DND-41 (cell line): ENCODE measurements at places on chromosomes 4 and X.

DNA sequence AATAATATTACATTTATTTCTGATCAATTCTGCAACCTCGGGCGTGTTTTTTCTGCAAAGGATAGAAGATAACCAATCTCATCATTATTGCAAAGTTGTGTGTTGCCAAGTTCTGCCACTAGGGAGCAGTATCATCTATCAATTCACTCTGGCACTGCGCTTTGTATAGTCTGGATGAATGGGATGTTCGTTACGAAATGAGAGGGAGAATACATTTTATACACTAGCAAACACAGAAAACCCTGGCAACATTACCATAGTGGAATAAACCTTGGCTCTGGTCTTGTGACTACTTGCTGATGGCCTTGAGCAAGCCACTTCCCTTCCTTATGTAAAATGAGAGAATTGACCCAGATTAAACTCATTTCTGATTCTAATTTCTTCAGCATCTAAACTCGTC is 97.5 kb upstream of the ZNF518B start:
- peak; percentile 49 for DNase-seq

DNA sequence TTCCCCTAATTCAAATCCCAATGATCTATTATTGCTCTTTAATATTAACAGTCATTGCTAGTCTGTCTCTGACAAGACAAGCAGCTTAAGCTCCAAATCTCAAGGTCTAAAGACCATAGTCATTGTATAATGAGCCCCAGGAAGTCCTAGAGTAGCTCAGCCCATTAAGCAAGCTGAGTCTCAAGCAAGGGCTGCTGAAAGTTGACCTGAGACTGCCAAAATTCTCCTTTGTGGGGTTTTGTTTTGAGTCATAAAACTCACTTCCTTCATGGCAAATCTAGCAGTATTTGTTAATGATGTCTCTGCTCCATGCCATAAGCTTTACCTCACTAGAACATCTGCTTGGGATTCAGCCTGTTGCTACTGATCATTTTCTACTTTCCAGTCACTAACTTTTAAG is 313.2 kb downstream of the ANTXR2 start:
- no peak for DNase-seq

GRCh38 chrX:13414006-13414647 is 94.3 kb upstream of the ATXN3L start:
- no peak for DNase-seq

DNA sequence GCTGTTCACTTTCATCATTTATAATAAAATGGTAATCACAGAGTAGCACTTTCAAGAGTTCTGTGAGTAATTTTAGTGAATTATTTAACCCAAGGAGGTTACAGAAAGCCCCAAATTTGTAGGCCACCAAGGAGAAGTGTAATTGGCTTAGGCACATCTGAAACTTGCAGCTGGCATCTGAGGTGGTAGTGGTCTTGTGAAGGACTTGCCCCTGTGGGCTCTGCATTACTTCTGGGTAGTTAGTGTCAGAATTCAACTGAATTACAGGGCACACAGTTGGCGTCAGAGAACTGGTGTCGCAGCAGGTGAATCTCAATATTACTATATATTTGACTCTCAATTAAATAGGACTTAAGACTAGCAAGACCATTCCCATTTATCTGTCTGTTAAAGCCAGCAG is 36.9 kb downstream of the GPR174 start:
- no peak for DNase-seq

GRCh38 chrX:74132280-74132679 is 171.7 kb upstream of the ZCCHC13 start:
- DNase-seq, result no peak

DNA sequence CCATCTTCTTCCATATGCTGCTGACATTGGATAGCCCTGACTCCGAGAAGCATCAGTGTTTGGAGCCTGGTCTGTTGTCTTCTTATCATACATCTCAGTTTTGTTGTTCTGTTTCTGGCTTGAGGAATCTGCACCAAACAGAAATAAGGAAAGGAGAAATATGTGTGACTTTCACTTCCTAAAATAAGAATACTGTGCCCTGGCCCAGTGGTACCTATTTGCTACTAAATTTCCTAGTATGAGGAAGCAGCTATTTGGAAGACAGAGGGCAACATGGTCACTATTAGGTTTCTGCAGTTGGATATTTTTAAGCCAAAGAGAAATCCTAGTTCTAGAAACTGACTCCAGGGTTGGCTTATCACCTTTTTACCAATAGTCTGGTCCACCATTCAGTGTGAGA is 16.8 kb downstream of the CT47C1 start:
- no peak for DNase-seq

DNA sequence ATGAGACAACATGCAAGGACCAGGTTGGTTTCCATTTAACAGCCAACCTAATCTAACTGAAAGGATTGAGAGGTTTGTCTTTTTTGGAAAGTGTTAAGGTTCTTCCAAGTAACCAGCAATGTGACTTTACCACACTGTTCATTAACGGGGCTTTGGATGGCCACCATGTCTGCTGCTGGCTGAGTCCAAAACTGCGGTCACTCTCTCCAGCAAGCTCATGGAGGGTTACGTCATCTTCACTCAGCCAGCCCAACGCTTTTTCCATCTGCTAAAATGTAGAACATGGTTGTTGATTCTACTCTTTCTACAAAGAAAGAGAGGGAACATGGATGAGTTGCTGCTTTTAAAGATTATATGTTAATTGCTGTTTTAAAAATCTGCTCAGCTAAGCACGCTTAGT is 11.0 kb downstream of the PKD2 start:
- no peak for DNase-seq

DNA sequence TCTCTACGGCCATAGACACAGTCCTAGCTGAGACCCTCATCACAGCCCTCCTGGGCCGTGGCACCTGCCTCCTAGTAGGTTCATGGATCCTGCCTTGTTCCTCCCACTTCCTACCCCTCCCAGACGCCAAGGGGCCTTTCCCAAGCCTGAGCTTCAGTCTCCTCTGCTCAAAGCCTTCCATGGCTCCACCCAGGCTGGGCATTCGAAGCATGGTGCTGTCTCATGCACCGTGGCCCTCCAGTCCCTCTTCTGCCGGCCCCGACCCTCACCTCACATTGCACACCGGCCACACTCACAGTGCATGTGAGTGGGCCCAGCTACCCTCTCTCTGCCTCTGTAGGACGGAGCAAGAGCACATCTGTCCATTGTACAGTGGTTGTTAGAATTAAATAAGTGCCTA is 21.7 kb upstream of the KIAA0232 start:
- no peak for DNase-seq

DNA sequence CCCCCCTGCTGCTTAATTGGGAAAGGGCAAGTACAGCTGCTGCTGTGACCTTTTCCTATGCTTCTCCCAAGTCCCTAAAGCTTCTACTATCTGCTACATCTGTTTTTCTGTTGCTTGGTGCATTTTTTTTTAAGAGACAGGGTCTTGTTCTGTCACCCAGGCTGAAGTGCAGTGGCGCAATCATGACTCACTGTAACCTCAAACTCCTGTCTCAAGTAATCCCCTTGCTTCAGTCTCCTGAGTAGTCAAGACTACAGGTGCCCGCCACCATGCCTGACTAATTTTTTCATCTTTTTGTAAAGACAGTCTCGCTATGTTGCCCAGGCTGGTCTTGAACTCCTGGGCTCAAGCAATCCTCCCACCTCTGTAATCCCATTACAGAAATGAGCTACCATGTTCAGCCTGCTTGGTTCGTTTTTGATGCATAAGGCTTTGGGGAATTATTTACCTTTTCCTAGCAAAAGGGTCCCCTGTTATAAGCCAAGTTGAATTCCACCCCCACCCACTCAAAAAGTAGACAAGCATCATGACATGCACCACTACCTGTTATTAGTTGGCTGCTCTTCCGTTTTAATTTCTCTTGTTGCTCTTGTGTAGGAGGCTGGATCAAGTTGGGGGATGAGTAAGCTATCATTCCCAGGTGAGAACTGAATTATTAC is 39.6 kb downstream of the DGKK start:
- no peak for DNase-seq

DNA sequence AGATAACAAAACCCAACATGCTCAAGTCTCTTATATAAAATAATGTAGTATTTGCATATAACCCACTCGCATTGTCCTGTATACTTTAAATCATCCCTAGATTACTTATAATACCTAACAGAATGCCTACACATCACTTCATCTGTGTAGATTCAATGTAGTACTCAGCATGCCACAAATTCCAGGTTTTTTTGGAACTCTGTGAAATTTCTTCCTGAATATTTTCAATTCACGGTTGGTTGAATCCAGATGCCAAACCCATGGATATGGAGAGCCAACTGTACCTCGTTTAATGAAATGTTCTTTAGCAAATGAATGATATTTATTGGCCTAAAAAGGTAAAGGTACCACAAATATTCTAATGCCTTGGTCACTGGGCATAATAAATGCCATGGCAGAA is 24.8 kb downstream of the CCNI start:
- DNase-seq, result no peak

GRCh38 chrX:11376163-11376562 is 83.0 kb downstream of the AMELX start:
- DNase-seq, result no peak

- DNase-seq, result no peak
Observed at GRCh38 chrX:123188081-123188480, 4.0 kb downstream of the GRIA3 start.

DNA sequence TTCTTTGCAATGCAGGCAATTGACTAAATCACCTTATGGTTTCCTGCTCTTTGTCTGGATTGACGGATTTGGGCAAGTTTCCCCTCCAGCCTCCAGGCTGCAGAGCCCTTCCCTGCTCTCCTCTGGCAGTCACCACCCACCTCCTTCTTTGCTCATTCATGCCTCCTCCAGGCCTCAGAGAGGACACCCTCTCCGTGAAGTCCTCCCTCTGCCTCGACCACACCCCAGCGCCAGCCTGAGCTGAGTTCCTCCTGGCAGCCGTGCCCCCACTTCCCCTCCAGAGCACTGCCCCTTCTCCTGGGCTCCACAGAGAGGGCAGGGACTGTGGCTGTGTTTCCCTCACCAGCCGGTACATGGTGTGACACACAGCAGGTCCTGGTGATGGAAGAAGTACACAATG is 53.7 kb downstream of the DCTD start:
- DNase-seq, result no peak

- DNase-seq, result no peak
Observed at GRCh38 chr4:16082041-16082425, 1.8 kb downstream of the PROM1 start.

GRCh38 chrX:65679071-65679540 is 11.7 kb downstream of the MSN start:
- DNase-seq, result no peak

DNA sequence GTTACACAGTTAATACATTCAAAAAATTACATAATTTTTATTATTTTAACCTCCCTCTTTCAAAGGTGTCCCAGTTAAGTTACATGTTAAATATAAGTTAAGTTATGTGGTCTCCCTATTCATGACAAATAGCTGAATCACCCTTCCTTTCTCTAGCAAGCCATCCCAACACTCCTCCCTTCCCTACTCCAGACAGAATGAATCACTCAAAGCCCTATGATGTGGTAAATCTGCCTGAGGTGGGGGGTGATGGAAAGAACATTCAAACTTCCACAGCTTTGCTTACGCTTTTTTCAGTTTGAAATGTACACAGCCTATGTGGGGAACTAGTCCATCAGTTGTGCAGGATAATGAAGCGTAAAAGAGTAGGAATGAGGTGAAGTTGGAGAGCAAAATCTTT is 90.2 kb downstream of the CXCL13 start:
- DNase-seq, result no peak

GRCh38 chrX:47097018-47097417 is 18.8 kb downstream of the RGN start:
- DNase-seq, result no peak

DNA sequence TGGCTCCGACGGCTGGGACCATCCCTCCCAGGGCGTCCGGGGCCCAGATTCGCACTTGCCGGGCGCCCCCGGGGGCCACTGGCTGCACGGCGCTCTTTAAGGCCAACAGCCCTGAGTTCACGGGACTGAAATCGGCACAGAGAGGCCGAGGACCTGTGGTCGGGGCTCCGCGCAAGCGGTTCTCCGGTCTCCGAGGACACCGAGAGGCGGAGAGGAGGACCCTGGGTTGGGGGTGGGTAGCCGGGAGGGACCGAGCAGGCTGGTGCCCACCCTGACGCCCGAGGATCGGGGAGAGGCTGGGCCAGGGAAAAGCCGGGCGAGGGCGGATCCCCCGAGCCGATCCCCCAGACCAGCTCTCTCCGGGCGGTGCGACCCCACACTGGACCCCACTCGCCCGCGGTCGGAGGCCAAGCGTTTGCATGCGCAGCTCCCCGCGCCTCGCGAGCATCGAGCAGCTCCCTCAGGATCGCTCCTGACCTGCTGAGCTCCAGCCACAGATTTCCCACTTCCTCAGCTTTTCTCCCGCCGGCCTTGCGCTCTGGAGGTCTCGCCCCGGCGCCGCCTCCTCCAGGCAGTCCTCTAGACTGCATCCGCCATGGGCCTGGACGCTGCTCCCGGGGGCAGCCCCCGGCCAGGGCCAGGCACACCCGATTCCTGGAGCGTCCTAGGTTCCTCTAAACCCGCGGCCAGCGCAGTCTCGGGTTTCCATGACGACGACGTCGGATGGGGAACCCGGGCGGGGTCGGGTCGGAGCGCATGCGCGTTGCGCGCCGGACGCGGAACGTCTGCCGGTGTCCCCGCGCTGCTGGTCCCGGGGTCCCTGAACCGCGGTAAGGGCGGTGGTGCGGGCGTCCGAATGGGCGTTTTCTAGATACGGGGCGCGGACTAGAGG is 17.6 kb upstream of the NAT8L start:
- peak; percentile 85 for DNase-seq

DNA sequence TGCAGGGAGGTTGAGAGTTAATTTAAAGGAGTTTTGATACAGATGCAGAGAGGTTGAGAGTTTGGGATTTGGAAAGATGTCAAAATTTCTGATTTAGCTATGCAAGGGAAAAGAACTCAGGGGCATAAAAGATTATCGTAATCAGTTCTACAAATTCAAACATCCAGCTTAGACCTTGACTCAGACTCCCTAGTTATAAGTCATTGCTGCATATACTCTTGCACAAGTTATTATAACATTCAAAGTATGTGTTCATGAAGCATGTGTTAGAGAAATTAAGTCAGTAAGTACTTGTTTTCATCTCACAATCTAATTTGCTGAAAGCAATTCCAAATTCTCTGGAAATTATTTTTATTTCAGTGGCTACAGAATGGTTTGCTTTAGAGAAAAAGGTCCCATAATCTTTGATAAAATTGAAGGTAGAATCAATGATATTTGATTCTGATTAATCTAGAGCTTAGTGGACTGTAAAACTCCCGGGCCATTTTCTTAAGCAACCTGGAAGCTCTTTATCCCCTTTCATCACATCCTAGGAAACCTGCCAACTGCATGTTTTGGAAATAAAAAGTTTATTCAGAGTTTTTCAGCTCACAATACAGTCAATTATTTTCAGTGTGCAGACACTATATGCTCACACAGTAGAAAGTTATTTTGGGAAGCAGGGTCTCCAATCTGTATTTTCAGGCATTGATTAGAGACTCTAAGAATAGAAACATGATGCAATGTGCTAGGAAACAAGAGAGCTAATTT is 132.9 kb upstream of the SPANXC start:
- no peak for DNase-seq

- no peak for DNase-seq
Observed at GRCh38 chrX:41863343-41864203, 59.8 kb downstream of the CASK start.

- no peak for DNase-seq
Observed at GRCh38 chrX:151543706-151544105, 19.8 kb upstream of the PASD1 start.
